ENCODE measurements at places on chromosomes 6 and 20.
A peak's percentile ranks its signal among the peaks of the same experiment; 100 is the strongest.

DNA sequence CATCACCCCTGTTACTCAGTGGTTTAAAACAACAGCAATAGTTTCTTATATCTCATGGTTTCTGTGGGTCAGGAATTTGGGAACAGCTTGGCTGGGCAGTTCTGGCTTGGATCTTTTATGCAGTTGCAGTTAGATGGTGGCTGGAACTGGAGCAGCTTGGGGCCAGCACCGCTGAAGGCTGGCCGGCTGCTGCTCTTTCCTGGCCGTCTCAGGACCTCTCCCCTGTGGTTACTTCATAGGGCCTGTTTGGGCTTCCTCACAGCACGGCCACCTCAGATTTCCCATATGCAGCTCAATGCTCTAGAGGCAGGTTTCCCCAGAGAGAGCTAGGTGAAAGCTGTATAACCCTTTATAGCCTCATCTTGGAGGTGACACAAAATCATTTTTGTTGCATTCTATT, 15.6 kb downstream of the PKIG start:
- DNase-seq, result no peak

GRCh38 chr6:148064406-148065134, 278.1 kb upstream of the SASH1 start:
- DNase-seq, result peak; percentile 32

- no peak for DNase-seq
Observed at GRCh38 chr6:139751179-139751578, 376.7 kb upstream of the CITED2 start.

GRCh38 chr6:138620630-138621029, 121.3 kb upstream of the NHSL1 start:
- DNase-seq, result no peak

- DNase-seq, result peak; percentile 43
Observed at GRCh38 chr6:82363428-82364086, at the start of gene TPBG. Gene TPBG, plus strand, starts transcription at chr6:82363817. Its CDS starts 1,145 bp downstream, at chr6:82364962.

DNA sequence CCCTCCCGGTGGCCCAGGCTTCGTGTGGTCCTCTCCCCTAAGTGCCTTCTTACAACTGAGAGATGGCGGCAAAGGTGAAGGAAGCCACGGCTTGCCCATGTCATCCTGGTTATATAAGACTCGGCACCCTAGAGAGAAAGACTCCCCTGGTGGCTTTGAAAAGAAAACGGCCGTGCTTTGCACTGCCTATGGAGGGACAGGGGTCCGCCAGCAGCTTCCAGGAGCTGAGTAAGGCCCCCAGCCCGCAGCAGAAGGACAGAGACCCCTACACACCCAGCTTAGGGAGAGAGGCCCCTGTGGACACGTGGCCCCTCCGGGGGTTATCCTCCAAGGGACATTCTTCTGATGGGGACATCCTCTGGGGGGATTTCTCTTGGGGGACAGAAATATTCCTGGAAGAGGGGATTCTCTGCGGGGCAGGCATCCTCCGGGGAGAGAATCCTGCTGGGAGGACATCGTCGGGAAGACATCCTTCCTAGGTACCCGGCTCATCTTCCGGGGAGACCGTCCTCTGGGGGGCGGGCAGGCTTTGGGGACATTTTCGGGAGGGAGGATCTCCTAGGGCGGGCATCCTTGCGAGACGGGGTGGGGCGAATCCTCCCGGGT, 511 bp upstream of the OGFR start:
- DNase-seq, result no peak

- no peak for DNase-seq
Observed at GRCh38 chr6:56140090-56140489, 107.3 kb downstream of the COL21A1 start.

DNA sequence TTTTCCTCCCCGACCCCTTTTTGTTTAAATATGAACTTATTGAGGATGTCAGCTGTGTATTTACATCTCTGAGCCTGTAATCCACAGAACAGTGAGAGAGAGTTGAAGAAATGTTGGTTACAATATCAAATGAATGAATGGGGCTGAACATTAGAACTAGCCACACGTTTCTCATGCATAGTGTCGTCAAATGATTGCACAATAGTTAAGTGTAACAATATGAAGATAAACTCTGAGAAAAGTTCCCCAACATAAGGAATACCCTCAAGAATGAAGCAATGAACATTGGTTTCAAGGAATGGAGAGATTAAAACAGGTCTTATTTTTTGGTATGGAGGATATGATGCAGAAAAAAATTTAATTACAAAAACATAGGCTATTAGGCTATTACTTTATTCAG, 100.5 kb upstream of the DTNBP1 start:
- DNase-seq, result no peak

GRCh38 chr6:30915591-30915946, 1.5 kb downstream of the VARS2 start:
- DNase-seq, result peak; percentile 56

DNA sequence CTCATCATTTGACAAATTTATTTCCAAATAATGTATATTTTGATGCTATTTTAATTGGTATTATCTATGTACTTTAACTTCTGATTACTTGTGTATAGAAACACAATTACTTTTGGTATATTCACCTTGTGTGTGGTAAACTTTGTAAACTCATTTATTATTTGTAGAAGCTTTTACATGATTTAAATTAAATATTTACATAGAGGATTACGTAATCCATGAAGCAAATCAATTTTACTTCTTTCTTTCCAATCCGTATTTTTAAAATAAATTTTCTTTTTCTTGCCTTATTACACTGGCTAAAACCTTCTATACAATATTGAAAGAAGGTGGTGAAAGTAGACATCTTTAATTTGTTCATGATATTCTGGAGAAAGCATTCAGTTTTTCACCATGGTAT, 540.2 kb downstream of the MMUT start:
- DNase-seq, result no peak

- no peak for DNase-seq
Observed at GRCh38 chr20:12287575-12287974, 369.9 kb downstream of the BTBD3 start.

GRCh38 chr20:61313396-61313795, 61.3 kb downstream of the CDH4 start:
- DNase-seq, result no peak

DNA sequence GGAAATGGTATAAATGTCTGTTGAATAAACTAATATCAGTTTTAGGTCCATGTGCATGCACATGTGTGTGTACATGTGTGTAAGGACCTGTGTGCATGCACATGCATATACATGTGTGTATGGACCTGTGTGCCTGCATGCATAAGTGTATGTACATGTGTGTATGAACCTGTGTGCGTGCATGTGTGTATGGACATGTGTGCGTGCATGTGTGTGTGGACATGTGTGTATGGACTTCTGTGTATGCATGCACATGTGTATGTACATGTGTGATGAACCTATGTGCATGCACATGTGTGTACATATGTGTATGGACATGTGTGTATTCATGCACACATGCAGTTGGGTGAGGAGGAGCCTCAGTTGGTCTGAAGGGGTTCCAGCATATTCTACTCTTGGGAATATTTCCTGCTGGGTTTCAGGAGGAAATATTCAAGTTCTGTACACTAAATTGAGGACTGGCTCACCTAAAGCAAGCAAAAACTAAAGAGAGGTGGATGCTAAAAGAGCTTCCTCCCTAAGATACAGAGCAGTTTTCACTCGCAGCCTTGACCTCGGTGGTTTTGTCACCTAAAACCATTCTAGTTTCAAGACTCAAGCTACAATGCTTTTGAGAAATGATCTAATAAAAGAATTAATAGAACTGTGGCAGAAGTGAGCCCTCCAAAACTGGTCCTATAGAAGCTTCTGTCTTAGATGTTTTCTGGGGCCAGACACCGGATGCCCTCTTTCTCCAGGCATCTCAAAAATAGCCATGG, 742.8 kb downstream of the MAFB start:
- no peak for DNase-seq

DNA sequence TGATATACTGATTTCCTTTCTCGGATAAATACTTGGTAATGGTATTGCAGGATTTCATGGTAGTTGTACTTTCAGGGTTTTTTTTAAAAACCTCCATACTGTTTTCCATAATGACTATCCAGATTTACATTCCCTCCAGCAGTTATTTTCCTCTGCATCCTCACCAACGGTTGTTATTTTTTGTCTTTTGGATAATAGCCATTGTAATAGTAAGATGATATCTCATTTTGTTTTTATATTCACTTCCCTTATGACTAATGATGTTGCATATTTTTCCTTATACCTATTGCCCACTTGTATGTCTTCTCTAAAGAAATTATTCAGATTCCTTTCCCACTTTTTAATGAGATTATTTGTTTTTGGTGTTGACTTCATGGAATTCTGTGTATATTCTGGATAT, 231.0 kb downstream of the MEI4 start:
- DNase-seq, result no peak

DNA sequence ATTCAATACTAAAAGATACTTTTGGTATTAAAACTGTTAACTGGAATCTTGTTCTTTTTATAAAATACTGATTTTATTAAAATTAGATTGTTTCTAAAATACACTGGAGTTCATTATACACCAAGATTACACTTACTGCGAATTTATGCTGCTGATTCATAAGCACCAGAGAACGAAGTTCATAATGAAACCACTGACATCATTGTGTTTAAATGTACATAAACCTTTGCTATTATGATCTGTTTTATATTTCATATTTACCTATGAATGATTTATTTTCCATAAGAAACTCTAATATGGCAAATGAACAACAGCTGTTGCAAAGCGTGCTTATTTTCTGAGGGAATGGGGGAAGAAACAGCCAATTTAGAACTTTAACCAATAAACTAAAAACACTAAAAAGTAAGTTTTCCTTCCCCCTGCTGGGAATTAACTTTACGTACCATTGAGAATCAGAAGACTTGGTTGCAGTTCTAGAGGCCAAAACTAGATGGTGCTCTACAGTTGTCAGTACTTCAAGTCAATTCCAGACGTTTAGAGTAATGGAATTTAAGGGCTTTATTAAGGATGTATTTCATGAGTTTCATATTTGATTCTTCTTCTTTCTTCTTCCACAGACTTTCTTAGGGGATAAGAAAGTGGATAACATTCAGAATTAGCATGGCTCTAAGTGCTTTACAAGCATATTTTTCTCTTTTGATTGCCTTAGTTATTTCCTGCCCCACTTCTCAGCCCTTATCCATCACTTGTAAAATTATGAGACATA, 30.8 kb upstream of the COL19A1 start:
- DNase-seq, result peak; percentile 24

DNA sequence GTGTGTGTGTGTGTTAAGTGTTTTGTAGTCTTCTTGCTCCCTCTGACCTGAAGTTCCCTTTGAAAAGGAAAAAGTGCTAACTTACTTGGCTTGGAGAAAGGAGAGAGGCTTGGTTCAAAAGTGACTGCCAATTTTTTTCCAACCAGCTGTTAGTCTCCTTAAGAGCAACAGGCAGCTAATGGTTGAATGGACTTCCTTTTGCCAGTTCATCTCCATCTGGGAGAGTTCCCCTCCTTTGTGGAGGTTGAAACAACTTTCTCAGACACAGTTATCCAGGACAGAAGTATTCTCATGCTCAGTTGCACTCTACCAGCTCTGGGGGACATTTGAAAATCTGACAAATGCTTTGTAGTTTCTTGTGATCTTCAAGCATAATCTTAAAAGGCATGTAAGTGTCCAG, 4.5 kb downstream of the RIPOR2 start:
- no peak for DNase-seq

DNA sequence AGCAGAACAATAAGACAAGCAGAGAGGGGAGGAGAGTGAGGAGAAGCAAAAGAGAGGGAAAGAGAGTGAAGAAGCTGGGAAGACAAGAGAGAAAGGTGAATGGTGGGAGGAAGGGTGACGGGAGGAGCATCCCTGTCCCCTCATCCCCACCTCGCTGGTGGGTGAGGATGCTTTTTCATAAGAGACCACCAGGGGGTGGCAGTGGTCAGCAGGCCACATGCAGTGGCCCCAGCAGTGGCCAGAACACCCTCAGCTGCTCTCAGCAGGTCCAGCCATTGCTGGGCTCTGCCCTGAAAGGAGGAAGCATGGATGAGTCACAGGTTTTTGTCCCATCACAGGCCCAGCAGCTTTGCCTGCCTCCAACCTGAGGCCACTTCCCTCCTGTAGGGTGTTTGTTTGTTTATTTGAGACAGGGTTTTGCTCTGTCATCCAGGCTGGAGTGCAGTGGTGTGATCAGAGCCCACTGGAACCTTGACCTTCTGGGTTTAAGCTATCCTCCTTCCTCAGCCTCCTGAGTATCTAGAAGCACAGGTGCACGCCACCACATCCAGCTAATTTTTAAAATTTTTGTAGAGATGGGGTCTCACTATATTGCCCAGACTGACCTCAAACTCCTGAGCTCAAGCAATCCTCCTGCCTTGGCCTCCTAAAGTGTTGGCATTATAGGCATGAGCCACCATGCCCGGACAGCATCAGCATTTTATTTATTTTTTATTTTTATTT, 24.0 kb downstream of the FGD2 start:
- peak; percentile 48 for DNase-seq

DNA sequence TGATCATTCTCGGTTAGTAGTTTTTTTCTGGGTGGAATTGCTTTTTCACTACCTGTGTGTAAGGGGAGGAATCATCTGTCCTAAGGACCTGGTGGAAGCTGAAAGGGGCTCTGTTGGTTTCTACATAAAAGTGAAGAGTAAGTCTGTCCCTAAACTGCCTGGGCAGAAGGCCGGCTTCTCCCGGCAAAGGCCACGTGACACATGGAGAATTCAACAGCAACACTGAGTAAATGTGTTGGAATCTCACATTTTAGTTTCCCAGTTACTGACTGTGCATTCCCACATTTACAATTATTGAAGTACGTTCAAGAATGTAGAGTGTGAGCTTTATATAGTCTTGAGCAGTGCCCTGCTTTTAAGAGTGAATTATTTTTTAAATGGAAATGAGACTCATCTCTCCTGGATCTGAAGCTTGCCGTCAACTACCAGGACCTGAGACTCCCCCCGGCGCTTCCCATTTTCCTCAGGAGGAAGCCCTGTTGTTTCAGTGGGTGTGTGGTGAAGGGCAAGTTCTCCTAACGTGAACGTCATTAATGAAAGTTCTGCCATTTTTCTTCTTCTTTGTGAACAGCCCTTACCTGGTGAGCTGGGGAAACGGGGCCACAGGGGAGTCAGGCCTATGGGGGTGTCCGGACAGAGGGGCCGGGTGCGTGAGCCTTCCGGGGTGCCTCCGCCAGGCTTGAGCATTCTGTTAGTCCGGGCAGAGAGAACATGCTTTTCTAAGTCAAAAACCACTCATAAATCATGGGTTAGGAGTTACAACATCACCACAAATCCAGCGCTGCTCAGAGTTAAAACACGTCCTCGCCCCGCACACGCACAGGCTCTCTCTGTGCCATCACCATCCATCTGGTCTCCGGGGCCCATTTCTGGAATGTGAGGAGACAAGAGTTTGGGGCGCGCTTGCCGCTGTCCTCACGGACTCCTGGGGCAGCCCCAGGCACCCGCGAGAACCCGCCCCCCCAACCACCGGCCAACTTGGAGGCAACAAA, 56.6 kb upstream of the SMOC2 start:
- DNase-seq, result no peak

Measured in HFF-Myc (cell line).